ENCODE measurements at places on chromosomes 6 and 20.

- no peak for ATAC-seq
Measured at GRCh38 chr6:54289426-54289825, 18.8 kb upstream of the TINAG start.

DNA sequence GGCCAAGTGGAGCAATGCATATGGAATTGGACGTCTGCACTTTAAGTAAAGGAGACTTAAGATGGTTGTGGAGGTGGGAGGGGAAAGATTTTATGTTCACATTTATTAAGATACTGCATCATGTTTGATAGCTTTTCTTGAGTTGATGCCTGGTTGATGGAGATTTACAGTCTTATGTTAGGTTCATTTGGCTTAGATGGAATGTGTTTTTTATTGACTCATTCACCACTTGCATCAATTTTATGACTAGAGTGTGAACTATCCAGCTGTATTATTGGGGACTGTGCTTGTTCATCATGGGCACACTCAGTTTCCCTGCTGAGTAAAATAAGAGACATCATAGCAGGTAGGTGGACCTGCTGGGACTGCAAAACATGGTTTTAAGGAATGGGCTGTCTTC is 91.2 kb upstream of the SCP2D1 start:
- no peak for ATAC-seq

DNA sequence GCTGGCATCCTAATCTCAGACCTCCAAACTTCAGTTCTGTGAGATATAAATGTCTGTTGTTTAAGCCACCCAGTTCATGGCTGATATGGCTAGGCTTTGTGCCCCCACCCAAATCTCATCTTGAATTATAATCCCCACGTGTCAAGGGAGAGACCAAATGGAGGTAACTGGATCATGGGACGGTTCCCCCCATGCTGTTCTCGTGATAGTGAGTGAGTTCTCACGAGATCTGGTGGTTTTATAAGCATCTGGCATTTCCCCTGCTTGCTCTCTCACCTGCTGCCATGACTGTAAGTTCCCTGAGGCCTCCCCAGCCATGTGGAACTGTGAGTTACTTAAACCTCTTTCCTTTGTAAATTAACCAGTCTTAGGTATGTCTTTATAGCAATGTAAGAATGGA is 56.7 kb downstream of the KIAA0319 start:
- no peak for ATAC-seq

DNA sequence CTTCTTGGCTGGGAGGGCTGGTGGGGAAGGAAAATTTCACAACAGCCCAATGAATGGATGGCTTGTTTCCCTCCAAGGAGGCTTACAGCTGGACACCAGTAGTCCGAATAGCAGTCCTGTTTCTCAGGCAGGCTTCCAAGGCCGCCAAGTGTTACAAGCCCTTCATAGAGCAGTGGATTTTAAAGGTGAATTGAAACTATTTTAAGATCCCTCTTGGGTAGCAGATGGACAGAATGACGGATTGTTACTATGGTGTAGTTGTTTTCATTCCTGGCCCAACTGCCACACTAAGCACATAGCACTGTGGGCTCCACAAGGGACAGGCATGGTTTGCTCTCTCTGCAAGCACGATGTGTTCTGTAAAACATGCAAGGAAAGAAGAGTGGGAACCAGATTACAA is 203.3 kb upstream of the TAB2 start:
- no peak for ATAC-seq

DNA sequence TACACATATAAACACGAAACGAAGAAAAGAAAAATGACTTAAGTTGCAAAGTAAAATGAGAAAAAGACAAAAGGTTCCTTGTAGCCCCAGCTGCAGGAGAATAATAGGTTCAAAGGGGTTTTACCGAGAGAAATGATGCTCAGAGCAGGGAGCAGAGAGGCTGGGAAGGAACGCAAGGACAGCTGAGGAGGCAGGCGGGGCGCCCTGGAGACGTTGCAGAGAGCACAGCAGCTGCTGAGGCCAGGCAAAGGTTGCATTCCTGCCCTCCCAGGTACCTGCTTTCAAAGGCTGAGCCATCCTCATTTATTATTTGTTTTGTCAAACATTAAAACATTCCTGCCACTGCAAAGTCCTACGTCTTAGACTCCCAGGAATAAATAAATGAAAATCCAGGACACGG is 16.2 kb upstream of the VAPB start:
- ATAC-seq, result no peak

- ATAC-seq, result no peak
Measured at GRCh38 chr6:9464583-9464982, 950.3 kb downstream of the TFAP2A start.

DNA sequence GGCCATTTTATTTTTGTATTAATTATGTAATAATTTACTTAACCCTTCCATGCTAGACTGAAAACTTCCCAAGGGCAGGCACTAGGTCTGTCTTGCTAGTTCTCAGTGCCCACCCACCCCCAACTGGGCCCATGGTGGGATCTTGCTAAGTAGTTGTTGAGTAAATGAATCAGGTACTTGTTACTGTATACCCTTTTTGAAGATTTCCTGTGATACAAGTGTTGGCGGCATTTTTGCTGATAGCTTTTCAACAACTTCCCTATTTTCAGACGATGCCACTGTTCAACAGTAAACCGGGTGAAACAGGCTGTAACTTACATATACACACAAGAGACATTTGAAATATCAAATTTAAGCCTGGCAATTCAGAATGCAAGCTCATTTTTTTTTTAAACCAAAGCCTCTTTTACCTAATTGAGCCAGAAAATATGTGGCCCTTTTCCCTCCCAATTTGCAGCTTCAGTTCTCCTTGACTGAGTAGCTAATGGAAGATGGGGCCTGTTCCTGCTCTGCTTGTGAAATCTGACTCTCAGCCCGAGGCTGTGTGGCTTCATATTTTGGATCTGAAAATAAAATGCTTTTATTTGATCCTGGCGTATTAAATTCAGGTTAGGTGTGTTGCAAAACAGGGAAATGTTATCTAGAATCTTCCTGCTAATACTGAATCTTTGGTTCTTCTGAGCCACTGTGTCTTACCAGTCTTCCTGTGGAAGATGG is 288.3 kb downstream of the NRN1 start:
- no peak for ATAC-seq

DNA sequence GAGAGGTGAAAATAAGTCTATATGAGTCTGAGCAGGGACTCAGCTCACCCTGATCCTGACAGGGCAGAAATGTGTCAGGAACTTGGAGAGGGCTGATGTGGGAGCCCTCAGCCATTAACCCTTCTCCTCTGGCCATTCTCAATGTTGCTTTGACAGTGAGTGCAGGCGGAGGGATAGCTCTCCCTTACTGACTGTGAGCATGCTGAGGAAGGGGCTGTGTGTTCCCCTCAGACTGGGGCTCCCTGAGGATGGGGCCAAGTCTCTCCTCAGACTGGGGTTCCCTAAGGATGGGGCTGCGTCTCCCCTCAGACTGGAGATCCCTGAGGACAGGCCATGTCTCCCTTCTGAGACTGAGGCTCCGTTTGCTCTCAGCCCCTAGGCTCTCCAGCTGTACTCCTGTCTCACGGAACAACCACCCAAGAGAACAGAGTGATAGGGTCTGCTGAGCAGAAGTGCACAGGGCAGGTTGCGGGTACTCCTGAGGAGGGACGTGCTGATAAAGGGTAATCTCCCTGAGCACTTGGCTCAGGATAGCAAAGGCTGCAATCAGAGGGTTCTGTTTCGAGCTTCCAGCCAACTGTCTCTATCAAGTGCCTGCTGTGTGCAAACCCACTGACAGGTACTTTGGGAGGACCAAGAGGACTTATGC is 141.0 kb downstream of the MRPL14 start:
- no peak for ATAC-seq

DNA sequence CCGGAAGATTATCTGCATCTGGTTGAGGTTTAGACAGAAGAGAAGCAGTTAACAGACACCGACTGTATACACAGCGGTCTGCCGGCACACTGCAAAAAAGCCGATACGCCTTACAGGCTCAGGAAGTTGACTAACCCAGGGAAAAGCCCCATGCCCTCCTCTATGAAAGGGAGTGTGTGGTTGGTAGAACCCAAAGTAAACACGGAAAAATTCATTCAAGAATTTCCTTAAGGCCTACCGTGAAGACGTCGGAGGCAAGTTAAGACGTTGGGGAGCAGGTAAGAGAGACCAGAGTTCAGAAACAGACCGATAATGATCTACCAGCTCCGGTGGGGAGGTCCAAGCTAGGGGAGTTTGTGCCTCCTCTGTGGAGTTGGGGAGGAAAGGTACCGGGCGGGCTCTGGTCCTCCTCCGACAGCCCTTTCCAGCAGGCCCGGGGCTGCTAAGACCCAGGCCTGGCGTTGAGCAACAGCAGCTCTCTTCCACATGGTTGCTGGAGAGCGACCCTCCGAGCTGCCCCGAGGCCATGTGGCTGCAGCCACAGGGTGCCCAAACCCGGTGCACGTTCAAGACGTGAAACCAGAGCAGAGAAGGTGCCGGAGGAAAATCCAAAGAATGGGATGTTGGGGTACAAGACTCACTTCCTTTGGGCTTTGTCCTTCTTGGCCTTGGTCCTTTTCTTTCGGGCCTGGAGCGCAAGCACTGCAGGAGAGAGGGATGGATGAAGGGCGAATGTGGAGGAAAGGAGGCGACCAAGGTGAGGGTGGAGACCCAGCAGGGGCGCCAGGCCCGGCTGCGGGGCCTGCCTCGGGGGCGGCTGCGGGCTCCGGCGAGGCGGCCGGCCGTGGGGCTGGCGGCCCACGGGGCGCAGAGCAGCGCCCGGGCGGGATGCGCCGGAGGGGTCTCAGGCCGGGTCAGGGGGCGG is 809 bp downstream of the SRPK1 start:
- peak; percentile 66 for ATAC-seq

DNA sequence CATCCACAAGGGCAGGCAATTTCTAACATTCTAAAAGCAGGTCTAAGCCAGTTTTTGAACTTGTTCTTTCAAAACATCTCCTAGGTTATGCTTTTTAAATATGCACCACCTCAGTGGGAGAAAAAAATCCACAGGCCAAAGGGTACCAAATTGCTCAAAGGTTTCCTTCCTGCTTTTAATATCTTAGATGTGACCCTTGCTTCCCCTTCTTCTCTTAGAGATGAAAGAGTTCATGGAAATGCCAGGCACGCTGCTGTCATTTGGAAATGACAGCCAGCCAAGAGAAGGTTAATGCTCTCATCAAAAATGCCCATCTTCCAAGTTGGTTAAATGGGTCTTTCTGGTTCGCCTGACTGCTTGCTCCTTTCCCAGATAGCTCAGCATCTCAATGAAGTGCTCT is 497.1 kb downstream of the CD83 start:
- ATAC-seq, result no peak

- peak; percentile 45 for ATAC-seq
Measured at GRCh38 chr6:7050872-7051779, 56.6 kb upstream of the RREB1 start.

DNA sequence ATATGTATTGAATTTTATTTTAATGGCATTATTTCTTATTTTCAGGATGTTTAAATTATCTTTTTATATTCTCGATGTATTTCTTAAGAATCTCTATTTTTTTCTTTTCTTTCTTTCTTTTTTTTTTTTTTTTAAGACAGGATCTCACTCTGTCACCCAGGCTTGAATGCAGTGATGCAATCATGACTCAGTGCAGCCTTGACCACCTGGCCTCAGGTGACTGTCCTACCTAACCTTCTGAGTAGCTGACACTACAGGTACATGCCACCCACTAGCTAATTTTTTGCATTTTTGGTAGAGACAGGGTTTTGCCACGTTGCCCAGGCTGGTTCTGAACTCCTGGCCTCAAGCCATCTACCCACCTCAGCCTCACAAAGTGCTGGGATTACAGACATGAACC is 143.8 kb upstream of the LAMA2 start:
- no peak for ATAC-seq

All from activated CD4-positive, CD25-positive, alpha-beta regulatory T cell treated with anti-CD3 and anti-CD28 coated beads, Interleukin-2, amount 50 U/mL, for 24 hours (primary cell).